ENCODE measurements at places on chromosomes 12 and 14.

- DNase-seq: peak; percentile 65
These were observed 18.3 kb upstream of the PLEKHH1 start for GRCh38 chr14:67514650-67515385.

DNA sequence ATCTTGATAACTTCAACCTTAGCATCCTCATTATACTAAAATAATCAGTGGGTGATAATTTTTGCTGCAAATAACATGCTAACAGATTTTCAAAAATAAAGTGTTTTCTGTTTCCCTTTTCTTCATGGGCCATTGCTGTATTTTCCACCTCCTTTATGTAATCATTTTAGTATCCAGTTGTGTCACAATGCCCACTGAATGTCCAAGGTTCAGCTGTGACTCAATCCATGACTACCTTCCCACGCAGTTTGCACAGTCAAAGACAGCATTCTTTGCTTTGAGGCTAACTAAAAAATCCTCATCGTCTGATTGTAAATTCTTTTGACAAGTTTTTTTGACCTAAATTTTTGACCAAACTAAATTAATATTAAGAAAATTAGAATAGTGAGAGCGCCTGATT, 474.1 kb downstream of the FLRT2 start:
- no peak for DNase-seq

- DNase-seq: no peak
These were observed 4.7 kb downstream of the RPS29 start for GRCh38 chr14:49581209-49582112.

DNA sequence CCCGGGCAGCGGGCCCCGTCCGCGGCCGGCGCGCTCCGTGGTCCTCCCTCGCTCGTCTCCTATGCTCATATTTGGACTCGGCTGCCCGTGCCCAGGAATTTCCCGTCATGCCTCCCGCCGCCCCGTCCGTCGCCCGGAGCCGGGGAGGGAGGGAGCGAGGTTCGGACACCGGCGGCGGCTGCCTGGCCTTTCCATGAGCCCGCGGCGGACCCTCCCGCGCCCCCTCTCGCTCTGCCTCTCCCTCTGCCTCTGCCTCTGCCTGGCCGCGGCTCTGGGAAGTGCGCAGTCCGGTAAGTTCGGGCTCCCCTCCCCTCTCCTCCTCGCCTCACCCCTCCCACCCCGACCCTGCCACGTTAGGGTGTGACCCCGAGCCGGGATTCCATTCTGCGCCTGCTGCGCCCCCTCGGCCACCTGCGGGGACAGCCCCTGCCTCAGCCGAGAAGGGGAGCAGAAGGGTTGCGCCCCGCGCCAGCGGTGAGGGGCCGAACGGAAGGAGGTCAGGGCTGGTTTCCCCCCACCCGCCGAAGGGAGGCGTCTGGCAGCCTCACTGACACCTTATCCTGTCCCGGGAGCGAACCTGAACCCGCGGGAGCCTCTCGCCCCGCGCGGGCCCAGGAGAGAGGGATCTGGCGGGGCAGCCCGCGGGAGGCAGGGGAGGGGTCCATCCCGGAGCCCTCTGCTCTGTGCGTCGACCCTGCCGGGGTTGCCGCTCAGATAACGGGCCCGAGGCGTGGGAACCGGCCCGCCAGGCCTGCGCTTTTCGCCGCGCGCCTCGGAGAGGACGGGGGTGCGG, at the start of gene MSRB3:
TSS of gene MSRB3 (plus strand) at position 108 of the 793 bp plus-strand sequence. CDS start 29,897 bp downstream, outside the sequence.
- DNase-seq: no peak

GRCh38 chr14:63614679-63615363, 26.9 kb downstream of the WDR89 start:
- no peak for DNase-seq

GRCh38 chr14:64541972-64542835, 1.7 kb downstream of the HSPA2 start:
- no peak for DNase-seq

DNA sequence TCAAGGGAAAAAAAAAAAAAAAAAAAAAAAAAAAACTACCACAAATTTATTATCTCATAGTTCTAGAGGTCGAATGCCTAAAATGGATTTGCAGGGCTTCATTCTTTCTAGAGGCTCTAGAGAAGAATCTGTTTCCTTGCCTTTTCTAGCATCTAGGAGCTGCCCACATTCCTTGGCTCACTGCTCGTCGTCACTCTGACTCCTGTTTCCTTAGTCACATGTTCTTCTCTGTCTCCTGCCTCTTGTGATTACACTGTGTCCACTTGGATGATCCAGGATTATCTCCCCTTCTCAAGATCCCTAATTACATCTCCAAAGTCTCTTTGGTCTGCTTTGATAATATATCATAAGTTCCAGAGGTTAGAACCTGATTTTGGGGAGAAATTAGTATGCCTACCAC, 88.7 kb downstream of the HECTD1 start:
- DNase-seq: no peak

DNA sequence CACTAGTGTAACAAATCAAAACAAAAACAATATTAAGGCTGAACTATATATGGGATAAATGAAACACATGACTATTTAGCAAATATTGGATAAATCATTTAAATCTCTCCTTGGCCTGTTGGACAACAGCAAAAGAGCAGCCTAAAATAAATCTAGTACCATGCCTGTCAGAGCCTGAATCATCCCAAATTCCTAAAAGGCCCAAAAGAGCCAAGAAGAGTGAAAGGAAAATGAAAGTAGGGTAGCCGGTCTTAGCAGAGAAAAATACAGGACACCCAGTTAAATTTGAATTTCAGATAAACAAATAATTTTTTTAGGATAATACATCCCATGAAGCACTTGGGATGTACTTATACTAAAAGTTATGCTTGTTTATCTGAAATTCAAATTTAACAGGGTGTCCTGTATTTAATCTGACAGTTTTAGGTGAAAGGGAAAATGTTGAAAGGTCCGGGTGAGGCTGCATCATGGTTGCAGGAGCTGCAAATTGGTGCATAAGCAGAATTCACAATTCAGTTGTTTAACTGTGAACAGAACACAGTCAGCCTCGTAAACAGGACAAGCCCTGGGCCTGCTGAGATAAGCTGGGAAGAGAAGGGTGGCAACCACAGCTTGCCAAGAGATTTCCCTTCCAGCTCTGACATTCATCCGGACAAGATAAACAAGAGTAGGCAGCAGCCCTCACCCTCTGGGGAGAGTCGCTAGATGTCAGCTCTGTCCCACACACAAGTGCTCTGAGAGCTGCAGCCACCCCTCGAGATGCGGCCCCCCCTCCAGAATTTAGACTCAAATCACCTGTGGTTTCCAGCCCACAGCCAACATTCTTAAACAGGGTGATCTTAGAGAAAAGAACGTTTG, 30.3 kb downstream of the DMAC2L start:
- peak; percentile 74 for DNase-seq

- DNase-seq: no peak
These were observed 315.7 kb downstream of the NAV3 start for GRCh38 chr12:78146365-78146772.

DNA sequence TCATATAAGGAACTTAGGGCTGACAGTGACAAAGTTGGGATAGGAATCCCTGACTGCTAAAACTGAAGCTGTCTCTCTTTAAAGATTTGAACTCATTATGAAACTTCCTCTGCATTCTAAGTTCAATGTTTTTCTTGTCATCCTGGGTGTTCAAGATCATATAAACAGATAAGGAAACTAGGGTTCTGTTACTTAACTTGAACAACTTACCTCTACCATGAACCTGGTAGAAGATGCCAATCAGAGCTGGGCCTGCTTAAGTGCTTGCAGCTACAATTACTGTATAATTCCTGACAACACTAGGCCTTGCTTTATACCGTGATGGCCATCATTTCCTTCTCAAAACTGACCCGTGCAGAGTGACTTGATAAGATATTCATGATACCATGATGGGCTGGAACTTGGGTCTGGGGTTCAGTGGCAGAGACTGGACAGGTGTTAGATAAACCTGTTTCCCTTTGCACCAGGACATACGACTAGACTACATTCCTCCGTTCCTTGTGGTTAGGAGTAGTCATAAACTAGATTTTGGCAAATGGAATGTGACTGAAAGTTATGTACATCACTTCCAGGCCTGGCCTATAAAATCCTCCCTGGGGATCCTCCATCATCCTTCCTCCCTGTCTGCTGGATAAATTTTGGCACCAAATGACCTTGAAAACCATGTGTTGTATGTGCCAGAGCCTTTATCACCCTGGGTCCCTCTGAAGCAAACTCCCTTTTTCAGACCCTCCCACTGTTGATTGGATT, 172.2 kb upstream of the PRICKLE1 start:
- no peak for DNase-seq

DNA sequence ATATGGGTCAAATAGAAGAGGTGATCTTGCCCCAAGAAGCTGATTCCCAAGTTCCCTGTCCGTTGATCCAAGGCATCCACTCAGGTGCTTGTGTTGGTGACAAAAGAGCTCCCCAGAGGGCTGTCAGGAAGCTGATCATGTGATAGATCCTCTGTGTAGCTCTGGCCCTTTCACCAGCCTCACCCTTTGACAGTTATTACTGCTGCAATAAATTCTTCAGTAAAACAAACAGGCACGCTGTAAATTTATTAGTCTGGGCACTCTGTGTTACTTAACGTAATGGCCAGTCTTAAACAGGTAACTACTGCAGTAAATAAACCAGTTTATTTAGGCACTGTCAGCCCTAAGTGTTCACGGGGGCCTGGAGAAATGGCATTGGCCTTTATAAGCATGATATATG, 473.9 kb downstream of the BCL11B start:
- no peak for DNase-seq

DNA sequence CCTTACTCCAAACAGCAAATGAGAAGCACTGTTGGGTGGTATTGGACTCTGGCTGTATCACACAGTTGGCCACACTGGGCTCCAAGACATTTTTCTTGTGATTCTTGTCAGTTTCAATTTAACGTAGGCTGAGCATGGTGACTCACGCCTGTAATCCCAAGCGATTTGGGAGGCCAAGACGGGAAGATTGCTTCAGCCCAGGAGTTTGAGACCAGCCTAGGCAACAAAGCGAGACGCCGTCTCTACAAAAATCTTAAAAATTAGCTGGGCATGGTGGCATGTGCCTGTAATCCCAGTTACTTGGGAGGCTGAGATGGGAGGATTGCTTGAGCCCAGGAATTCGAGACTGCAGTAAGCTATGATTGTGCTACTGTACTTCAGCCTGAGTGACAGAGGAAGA, 35.3 kb upstream of the PLEKHD1 start:
- no peak for DNase-seq

GRCh38 chr14:62002642-62003041, 240.4 kb downstream of the SNAPC1 start:
- no peak for DNase-seq

DNA sequence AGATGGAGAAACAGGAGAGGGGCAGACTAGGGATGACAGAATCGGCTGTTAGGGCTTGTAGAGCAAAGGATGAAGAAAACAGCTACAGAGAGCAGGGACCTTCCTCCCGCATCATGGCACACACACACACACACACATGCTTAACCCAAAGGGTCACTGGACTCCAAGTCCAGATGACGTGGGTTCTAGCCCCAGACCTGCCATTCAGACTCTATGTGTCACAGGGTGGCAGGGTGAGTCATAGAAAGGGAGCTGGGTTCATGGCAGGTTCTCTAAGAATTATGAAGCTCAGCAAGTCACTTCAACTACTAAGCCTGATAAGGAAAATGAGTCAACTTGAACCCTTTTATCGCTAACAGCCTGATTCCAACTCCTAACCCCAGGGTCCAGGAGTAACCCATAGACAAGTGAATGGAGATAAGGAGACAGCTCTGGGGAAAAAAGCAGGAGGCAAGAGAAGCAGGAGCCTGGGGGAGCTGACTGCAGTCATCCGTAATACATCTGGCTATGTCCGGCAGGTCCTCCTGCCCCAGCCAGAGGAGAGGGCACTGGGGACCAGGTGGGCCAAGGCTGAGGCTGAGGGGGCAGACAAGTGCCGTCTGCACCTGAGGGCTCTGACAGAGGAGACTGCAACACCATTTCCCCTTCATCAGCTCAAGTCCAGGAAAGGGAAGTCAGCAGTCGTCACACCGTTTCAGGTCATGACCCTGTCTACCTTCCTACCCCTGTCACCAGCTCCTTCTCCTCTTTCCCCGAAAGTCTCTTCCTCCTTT, 3.6 kb upstream of the TNFRSF1A start:
- peak; percentile 65 for DNase-seq

DNA sequence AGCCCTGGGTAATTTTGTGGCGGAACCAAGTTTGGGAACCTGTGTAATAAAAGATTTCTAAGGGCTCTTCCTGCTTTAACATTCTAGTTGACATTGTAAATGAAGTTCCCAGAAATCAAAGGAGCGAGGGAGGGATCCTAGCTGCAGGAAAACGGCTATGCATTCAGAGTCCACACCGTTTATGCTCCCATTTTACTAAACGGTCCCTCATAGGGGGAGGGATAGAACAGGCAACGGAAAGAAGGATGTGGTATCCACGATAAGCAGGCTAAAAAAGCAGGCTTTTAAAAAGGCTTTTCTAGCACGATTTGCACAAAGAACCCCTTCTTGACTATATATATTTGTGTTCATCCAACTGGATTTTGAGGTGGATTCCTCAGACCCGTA, 559 bp downstream of the SYNJ2BP start:
- DNase-seq: no peak

DNA sequence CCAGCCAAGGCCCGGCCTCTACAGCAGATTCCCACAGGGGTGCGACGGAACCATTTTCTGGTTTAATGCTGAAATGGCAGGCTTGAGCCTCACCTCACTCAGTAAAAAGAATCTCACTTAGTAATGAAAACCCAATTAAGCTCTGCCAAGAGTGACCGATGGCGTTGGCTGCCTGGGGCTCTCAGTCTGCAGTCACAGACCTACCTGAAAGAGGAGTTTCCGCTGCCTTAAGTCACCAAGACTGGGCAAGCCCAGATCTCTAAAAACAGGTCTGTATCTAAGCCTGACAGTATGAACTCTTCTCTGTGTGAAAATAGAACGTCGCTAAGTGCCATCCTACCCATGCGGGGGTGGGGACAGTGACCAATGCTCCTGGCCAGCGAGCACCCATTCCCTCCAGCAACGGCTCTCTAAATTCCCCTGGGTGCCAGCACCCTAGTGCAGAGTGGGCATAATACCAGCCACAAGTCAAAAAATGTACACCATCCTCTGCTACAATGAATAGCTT, 107.3 kb downstream of the FOXN3 start:
- no peak for DNase-seq

- no peak for DNase-seq
These were observed 48.2 kb upstream of the DCN start for GRCh38 chr12:91230841-91231240.

DNA sequence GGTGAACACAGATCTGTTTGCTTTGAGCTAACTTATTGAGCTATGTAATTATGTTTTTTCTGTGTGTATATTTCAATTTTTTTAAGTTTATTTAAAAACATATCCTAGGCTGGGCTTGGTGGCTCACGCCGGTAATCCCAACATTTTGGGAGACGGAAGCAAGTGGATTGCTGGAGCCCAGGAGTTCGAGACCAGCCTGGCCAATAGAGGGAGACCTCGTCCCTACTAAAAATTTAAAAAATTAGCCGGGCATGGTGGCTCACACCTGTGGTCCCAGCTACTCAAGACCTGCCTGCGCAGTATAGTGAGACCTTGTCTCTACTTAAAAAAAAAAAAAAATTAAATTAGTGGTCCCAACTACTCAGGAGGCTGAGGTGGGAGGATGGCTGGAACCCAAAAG, 16.2 kb upstream of the RNASE1 start:
- no peak for DNase-seq

- no peak for DNase-seq
These were observed 58.8 kb upstream of the FOXG1 start for GRCh38 chr14:28707814-28708213.
